Natural killer cell treated with Interleukin-12 subunit alpha and Interleukin-12 subunit beta and Interleukin-15 and Interleukin-18, amount 100 ng/mL, for 72 hours (primary cell): ENCODE measurements at places on chromosomes 2 and 18.

DNA sequence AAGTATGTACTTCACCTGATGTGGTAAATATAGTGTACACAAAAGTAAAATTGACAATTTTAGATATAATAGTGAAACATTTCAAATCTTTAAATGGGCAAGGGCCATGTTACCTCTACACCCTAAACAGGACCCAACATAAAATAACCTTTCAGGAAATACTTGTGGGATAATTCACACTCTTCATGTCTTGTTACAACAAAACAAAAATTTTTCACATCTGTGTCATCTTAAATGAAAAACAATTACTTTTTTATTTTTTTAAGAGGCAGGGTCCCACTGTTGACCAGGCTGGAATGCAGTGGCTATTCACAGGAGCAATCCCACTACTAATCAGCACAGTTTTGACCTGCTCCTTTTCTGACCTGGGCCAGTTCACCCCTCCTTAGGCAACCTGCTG is 42.1 kb downstream of the SRBD1 start:
- DNase-seq, result no peak

GRCh38 chr2:202765436-202765835 is 106.1 kb downstream of the ICA1L start:
- DNase-seq, result no peak

- DNase-seq, result no peak
These were observed 49.8 kb downstream of the PTPN4 start for GRCh38 chr2:119809339-119810048.

DNA sequence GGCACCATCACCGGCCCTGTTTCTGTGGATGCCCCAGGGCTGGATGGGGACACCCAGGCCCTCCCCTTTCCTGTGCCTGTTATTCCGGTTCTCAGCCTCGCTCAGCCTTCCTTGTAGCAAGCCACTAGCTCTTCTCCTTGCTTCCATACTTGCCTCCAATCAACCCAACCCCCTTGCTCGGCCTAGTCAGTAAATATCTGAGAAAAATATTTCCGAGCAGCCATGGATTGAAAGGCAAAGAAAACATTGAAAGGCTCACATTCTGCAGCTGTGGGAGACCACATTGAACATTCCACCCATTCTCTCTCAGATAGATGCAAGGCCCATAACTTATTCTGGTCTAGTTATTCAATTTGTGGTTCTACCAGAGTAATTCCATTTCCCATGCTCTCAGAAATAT is 114.9 kb downstream of the SPP2 start:
- no peak for DNase-seq

GRCh38 chr18:53101536-53102105 is 761.6 kb downstream of the DCC start:
- no peak for DNase-seq

DNA sequence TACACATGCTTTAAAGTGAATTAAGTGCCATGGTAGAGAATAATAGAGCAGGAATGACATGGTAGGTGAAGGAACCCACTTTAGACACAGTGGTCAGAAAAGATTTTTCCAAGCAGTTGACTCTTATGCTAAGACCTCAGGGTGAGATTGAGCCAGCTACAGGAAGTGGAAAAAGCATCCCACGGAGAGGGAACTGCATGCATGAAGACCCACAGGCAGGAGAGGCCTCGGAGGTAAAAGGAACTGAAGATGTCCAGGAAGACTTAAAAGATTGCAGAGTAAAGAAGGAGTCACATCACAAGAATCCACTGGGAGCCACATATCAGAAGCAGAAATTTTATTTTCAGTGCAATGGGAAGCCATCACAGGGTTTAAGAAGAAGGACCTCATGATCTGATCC is 499.2 kb upstream of the FAM98A start:
- no peak for DNase-seq

- no peak for DNase-seq
These were observed 98.5 kb downstream of the MRPS9 start for GRCh38 chr2:105136394-105136793.

DNA sequence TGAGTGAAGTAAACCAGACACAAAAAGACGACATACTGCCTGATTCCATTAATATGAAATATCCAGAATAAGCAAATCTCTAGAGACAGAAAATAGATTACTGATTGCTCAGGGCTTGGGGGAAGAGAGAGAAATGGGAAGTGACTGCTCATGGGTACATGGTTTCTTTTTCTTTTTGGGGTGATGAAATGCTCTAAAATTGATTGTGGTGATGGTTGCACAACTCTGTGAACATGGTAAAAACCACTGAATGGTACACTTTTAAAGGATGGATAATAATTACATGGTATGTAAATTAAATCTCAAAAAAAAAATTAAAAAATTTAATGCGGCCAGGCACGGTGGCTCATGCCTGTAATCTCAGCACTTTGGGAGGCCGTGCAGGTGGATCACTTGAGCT is 39.3 kb downstream of the RPL31 start:
- DNase-seq, result no peak

DNA sequence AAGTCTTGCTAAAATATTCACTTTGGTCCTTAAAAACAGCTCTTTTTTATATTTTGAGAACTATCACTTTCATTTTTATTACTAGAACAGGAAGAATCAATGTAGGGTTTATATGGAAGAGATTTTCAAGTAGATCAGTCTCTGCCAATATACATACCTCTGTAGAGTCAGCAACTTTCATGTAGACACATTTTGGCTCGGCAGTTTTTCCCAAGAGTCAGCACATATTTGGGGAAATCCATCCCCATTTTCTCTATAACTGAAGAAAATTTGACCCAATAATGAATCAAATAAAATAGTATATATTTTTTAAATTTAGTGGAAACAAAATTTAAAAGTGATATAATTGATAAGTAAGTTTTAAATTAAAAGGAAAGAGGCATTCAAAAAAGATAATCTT is 329.8 kb upstream of the TFPI start:
- no peak for DNase-seq

DNA sequence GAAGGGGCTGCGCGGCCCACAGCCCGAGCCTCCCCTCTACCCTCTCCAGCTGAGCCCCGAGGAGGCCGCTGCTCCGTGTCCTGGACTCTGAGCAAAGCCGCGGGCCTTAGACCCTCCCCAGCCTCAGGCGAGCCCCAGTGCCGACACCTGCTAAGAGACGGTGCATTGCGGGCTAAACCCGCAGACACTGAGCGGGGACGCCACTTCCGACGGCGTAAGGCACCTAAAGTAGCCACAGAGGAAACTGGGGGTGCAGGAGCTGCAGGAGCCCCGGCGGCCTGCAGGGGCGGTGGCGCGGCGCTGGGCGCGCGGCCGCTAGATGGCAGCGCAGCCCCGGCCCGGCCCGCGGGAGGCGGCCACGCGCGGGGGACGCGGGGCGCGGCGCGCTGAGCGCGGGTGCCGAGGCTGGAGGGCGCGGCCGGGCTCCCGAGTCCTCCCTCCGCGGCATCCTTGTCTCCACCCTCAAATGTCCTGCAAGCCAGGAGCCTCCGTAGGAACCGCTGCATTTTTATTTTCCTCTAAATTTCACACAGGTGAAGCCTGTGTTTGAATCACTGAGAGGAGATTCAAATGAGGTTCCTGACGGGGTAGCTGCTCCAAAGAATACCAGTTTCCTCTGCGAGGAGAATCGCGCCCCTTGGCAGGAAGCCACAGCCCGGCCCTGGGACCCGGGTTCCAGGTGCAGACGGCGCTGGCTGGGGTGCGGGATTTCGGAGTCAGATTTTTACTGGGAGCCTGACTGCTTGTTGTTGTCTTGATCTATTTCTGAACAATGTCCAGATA is 650.5 kb downstream of the GALR1 start:
- DNase-seq, result peak; percentile 76

GRCh38 chr2:216992056-216992675 is 132.3 kb upstream of the TNP1 start:
- no peak for DNase-seq

DNA sequence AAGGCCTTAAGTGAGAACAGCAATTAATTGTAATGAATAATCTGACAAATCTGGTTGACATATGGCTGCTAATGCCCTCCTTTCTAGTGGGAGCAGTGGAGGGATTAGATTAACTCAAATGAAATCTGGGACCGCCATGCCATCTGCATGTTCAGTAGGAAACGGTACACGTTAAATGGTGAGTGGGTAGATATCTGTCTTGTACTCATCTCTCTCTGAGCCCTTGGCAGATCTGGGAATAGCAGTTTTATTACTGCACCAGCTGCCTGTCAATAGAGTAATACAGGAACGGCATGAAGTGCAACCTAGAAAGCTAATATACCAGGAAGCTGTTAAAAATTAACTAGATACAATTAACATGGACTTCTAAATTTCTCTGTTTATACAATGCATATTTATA is 258.8 kb downstream of the GPD2 start:
- DNase-seq, result no peak

DNA sequence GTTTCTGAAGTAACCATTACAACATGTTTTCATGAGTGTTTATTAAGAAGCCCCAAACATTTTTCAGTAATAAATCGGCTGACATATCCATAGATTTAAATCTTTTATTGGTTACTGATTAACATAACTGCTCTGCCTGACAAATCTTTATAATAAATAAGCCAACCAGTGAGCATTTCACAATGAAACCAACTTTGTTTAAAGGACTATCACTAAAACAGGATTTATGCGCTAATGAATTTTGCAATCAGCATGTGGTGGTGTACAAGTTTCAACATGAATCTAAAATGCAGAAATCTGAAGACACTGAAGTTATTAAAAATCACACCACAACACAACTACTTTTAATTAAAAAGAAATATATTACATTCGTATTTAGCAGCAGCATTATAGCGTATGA is 166.7 kb downstream of the MEIS1 start:
- no peak for DNase-seq
